ENCODE measurements at places on chromosomes 11 and 22.

GRCh38 chr22:37985050-37985585, 763 bp upstream of the SOX10 start:
- DNase-seq: no peak

DNA sequence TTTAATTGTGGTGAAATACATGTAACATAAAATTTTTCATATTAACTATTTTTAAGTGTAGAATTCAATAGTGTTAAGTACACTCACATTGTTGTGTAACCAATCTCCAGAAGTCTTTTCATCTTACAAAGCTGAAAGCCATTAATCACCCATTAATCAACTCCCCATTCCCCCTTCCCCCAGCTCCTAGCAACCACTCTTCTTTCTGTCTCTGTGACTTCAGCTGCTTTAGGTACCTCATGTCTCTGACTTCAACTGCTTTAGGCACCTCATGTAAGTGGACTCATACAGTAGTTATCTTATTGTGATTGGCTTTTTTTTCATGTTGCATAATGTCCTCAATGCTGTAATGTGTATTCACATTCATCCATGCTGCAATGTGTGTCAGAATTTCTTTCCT, 150.8 kb upstream of the NTM start:
- DNase-seq: no peak

- no peak for DNase-seq
Measured at GRCh38 chr22:44261861-44262595, 50.7 kb downstream of the SHISAL1 start.

DNA sequence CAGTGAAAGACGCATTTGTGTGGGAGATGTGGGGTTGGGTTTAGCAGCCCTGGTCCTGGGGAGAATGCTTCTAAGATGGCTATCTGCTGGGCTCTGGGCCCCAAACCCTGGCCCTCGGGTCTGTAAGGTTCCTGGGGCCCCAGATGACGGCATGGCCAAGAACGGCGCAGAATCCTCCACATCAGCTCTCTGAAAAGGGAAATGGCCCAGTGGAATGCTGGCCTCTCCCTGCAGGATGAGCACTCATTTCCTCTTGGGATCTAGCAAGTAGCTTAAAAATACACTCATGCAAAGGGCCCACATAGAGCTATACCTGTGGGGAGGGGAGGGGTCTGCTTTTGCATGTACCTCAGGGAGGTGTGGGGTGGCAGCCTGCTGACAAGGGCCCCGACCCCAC, 37.5 kb upstream of the LINC01488 start:
- DNase-seq: no peak

DNA sequence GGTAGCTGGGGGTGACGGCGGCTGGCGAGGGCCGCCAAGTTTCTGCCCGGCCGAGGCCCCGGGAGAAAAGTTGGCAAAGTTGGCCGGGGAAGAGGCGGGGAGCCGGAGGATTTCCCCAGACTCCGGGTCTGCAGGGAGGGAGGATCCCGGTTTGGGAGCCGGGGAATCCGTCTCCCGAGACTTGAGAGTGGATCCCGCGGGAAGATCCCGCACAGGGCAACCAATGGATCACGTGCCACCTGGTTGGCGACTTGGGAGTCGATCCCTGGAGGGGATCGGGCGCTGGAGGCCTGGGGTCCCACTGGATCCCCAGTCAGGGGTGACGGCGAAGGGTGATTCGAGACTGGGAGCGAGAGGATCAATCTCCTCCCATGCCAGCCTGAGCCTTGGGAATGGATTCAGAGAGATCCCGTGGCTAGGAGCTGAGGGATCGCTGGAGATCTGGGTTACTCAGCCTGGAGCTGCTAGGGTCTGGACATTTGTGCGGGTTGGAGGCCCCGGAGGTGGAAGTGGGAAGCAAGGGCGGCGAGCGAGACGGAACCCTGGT, 394 bp downstream of the KIAA1671 start:
- no peak for DNase-seq

DNA sequence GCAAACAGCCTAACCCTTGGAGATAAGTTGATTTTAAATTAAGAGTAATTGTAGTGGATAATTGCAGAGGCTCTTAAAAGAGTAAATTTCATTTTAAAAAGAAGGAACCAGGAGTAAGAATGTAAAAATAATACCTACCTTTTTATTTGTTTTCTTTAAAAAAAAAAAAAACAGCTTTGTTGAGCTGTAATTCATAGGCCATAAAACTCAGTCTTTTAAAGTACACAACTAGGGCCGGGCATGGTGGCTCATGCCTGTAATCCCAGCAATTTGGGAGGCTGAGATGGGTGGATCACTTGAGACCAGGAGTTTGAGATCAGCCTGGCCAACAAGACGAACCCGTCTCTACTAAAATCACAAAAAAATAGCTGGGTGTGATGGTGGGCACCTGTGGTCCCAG, 42.4 kb downstream of the MTMR3 start:
- DNase-seq: no peak
